ENCODE measurements at places on chromosomes 4 and X.

DNA sequence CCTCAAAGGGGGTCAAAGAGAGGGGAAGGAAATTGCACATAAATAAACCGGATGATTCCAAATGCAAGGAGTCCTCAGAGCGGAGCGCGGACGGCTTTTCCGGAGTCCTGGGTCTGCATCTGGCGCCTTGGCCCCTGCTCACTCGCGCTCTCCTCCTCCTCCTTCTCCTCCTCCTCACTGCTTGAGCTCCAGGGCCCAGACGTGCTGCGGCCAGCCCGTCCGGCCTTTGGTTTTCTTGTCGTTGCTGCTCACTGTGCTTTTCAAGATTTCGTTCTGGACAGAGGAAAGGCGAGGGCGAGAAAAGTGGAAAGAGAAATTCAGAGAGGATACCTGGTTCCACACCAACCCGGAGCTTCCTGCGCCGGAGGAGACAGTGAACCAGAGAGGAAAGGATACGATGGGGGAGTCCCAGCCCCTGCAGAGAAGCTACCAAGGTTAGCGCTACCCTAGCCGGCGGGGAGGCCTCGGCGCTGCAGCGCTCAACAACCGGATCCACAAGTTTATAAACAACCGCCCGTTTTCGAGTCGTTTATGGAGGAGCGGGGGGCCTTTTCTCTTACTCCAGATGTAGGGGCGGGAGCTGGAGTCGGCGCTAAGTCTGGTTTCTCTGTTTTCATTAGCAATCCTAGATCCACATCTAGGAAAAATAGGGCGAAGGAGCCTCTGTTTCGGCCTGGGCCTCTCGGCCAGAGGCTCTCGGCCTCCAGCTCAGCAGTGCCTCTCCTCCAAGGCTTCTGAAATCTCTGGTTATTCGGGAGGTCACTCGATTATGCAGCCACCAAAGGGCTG is 2.7 kb downstream of the HAND2 start:
- no peak for DNase-seq

DNA sequence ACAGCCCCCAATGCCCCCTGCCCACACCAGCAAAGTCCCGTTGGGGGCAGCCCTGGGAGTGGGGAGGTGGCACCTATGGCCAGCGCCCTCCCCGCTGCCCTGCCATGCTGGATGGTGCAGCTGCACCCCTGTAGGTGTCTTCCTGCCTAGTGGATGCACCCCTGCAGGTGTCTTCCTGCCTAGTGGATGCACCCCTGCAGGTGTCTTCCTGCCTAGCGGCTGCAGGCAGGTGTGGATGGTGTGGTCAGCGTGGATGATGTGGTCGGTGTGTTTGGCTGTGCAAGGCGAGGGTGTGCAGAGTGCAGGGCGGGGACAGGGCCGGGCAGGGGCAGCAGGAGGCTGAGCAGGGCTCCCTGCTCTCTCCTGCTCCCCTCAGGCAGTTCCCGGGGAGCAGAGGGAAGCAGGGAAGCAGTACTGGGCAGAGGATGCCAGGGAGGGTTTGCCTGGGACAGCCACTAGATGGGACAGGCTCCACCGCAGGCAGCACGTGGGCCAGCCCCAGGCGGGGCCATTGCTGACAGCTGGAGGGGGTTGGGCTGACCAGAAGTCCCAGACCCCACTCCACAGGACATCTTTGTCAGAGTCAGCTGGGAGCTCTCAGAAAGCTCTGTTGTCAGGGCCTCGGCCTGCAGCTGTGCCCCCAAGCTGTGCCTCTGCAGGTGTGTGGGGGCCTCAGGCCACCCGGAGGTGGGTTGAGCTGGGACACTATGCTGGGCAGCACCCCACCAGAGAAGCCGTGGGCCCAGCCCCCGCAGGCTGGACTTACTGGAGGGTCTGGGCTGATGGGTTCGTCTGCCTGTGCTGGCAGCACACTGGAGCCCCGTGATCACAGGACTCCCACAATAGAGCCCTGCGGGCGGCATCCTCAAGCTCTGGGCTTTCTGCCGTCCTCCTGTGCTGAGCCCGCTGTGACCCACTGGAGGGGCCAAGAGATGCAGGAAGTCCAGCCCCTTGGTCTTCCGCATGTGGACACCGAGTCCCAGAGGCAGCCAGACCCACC is 23.7 kb downstream of the DOK7 start:
- no peak for DNase-seq

GRCh38 chr4:121014544-121014943 is 57.8 kb downstream of the NDNF start:
- DNase-seq = no peak

DNA sequence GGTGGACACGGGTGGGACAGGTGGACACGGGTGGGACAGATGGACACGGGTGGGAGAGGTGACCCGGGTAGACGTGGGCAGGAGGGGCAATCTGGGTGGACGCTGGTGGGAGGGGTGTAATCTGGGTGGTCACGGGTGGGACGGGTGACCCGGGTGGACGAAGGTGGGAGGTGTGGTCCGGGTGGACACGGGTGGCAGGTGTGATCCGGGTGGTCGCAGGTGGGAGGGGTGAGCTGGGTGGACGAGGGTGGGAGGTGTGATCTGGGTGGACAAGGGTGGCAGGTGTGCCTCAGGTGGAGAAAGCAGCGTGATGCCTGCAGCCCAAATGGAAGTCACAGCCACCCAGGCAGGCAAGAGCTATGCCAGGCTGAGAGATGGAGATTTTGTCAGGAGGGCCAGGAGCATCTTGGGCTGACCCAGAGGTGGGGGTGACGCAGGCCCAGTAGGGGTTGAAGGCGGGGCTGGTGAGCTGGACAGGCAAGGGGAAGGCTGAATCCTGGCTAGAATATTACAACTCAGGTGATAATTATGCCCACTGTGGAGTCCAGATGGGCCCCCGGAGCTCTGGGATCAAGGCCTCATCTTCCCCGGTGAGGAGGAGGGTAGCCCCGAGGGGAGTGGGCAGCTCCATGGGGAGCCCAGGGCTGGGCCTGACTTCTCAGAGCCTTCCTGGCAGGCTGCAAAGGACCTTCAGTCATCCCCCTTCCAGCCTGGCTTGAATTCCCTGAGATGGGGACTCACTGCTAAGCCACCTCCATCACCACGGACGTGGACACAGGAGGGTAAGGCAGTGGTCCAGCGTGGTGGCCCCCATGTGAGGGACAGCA is 100.0 kb downstream of the ADRA2C start:
- DNase-seq = no peak

- no peak for DNase-seq
These were observed 3.2 kb downstream of the RPL9 start for GRCh38 chr4:39455486-39455885.

Data from activated T-cell treated with anti-CD3 and anti-CD28 coated beads for 1 hour (primary cell).